ENCODE measurements at places on chromosomes 3 and 15.

DNA sequence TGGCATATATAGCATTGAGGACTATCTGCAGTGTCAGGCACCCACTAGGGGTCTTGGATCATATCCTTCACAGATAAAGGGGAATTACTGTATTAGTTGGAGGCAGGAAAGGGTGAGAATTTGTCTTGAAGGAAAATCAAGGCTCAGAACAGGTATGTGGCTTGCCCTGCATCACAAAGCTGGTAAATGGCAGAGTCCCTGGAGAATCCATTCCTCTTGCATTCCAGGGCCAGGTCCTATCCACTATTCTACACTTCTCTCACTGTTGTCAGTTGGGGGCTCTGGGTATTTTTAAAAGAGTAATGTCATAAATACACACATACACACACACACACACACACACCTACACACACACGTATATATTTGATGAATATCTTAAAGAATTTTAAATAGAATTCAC is 19.8 kb upstream of the FGF12 start:
- no peak for DNase-seq

DNA sequence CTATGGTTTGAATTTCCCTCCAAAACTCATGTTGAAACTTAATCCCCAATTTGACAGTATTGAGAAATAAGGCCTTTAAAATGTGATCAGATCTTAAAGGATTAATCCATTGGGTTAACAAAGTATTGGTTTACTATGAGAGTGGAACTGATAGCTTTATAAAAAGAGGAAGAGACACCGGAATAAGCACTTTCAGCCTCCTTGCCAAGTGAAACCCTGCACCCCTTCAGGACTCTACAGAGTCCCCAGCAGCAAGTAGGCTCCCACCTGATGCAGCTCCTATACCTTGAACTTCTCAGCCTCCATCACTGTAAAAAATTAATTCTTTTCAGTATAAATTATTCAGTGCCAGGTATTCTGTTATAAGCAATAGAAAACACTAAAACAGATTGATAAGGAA is 348.3 kb downstream of the CGGBP1 start:
- DNase-seq: no peak

DNA sequence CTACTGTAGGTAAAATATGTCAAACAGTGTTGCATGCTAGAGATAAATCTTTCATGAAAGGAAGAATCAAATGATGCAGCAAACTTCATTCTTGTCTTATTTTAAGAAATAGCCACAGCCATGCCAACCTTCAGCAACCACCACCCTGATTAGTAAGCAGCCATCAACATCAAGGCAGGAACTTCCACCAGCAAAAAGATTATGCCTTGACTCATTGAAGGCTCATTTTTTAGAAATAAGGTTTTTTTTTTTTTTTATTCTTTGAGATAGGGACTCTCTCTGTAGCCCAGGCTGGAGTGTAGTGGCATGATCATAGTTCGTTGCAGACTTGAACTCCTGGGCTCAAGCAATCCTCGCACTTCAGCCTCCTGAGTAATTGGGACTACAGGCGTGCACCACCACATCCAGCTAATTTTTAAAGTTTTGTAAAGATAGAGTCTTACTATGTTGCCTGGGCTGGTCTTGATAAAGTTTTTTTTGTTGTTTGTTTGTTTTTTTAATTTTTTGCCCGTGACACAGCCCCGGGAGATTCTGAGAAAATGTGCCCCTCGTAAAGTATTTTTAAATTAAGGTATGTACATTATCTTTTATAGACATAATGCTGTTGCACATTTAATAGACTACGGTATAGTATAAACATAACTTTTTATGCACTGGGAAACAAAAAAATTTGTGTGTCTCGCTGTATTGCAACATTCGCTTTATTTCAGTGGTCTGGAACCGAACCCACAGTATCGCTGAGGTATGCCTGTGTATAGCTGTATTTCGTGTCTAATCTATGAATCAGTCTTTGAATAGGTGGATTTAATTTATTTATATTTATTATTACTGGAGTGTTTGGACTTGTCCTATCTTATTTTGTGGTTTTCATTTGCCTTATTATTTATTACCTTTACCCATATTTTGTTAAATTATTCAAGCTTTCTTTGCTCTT is 23.3 kb downstream of the SNRK start:
- DNase-seq: no peak

GRCh38 chr15:64813075-64813474 is 12.4 kb downstream of the PIF1 start:
- DNase-seq: no peak

GRCh38 chr3:58074997-58075396 is 66.8 kb downstream of the FLNB start:
- no peak for DNase-seq

DNA sequence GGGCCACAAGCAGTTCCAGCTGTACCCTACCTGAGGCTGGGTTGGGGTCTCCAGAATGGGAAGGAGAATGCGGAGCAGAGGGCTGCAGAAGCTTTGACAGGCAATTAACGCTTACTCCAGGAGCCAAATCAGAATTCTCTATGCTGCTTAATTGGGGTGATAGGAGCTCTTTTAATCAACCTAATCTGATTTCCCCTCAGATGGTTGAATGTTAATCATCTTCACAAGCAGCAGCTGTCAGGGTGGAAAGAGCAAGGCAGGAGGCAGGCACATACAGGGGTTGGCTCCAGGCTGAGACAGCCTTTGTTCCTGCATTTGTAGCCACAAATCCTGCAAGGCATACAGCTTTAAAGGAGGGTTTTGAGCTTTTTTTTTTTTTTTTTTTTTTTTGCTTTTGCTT is 2.6 kb downstream of the CILP start:
- DNase-seq: no peak

DNA sequence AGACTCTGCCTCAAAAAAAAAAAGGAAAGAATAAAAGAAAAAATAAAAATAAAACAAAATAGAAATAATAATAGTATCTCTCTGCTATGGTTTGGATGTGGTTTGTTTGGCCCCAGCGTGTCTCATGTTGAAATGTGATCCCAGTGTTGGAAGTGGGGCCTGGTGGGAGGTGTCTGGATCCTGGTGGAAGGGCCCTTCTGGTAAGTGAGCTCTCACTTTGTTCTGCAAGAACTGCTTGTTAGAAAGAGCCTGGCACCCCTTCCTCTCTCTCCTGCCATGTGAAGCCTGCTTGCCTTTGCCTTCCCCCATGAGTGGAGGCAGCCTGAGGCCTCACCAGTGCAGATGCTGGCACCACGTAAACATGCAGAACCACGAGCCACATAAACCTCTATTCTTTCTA is 26.3 kb downstream of the TMEM44 start:
- DNase-seq: no peak
